Stimulated activated CD4-positive, alpha-beta T cell treated with anti-CD3 and anti-CD28 coated beads, TNF-alpha, amount 100 ng/mL, for 48 hours (primary cell): ENCODE measurements at places on chromosomes 6 and 20.

GRCh38 chr6:47360388-47360787, 50.7 kb upstream of the TNFRSF21 start:
- DNase-seq = no peak

- no peak for DNase-seq
Observed at GRCh38 chr6:153485072-153485471, 354.0 kb upstream of the RGS17 start.

DNA sequence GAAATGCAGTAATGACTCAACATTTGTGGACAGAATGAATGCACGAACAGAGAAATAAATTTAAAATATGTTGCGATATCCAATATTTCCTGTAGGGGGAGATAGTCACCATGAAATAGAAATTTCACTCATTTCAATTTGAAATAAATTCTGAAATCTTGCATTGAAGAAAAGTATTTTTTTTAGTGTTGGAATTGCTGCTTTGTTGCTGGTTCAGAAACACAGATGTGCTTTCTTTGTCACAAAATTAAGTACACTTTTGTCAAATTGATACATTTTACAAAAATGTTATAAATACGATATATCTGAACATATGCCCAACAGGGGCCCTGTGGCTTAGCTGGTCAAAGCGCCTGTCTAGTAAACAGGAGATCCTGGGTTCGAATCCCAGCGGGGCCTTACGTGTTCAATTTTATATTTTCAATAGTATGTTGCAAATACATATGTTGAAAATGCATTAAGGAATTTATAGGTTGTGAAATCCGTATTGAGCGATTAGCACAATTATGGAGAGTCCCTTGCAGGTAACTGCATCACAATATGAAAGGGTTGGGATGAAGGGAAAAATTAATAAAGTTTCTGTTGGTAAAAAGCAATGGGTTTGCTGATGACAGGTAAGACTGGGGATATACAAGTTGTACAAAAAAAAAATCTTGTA, 85.4 kb upstream of the PRSS16 start:
- DNase-seq = no peak

GRCh38 chr6:123333000-123333756, 303.6 kb downstream of the TRDN start:
- DNase-seq = no peak

- DNase-seq = no peak
Observed at GRCh38 chr6:144416244-144416643, 131.1 kb downstream of the UTRN start.

GRCh38 chr6:111210194-111210728, 123.0 kb downstream of the SLC16A10 start:
- DNase-seq = peak; percentile 27

- no peak for DNase-seq
Observed at GRCh38 chr6:4510317-4510716, 265.9 kb upstream of the CDYL start.

DNA sequence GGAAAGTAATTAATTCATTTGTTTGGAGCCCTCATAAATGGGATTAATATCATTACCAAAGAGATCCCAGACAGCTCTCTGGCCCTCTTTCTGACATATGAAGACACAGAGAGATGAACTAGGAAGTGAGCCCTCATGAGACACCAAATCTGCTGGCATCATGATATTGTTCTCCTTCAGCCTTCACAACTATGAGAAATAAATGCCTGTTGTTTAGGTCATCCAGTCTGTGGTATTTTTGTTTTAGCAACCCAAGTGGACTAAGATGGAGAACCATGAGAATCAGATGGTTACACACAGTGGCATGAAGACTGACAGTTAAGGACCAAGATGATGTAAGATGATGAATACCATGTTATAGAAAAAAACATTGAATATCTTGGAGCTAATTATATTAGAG, 16.9 kb upstream of the HBS1L start:
- no peak for DNase-seq

GRCh38 chr6:45728674-45729073, 287.0 kb downstream of the CLIC5 start:
- no peak for DNase-seq

DNA sequence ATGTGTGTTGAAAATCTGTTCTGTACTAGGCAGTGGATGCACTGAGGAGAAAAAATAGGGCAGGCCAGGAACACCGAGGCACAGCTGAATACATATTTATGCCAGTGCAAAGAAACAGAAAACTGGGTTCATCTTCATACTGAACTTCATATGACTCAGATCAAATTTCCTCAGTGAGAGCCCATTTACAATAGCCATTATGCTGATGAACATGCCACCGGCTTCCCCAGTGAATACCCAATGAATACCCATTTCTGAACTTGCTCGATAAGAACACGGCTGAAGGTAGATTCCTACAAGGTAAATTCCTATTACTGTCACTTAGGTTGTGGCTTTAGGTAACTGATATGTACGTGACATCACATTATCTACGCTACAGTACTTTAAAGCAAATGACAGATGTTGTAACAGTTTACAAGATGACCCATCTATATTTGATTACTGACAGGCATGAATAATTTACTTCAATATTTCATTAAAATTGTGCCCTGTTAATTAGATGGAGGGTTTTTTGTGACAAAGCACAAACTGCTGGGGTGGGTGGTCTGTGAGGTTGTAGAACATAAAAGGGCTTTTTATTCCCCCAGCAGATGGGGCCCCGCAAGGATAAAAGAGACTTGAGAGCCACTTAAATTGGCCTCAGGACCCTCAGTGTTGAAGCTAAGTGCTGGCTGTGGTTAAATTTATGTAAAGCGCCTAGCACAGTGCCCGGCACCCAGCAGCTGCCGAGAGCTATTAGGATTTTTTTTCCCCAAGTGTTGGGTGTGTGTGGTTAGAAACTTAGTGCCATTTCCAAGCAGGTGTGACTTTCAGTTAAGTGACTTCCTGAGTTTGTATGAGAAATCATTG, 264.5 kb downstream of the CD83 start:
- no peak for DNase-seq

DNA sequence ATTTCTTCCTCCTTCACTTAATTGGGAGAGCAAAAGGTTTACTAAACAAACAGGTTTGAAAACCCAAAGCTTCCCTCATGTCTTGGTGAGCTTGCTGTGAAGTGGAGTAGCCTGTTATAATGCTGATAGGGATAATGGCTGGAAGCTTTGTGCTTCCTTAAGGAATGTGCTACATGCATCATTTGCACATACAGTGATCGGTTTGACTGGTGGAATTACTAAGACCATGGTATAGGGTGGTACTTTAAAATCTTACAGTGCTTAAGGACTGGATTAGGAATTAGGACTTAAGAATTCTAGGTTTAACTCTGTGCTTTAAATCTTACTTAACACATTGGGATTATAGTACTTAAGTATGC, 75.7 kb downstream of the ARID1B start:
- DNase-seq = no peak

GRCh38 chr6:5120011-5120410, 34.9 kb downstream of the PPP1R3G start:
- DNase-seq = no peak

DNA sequence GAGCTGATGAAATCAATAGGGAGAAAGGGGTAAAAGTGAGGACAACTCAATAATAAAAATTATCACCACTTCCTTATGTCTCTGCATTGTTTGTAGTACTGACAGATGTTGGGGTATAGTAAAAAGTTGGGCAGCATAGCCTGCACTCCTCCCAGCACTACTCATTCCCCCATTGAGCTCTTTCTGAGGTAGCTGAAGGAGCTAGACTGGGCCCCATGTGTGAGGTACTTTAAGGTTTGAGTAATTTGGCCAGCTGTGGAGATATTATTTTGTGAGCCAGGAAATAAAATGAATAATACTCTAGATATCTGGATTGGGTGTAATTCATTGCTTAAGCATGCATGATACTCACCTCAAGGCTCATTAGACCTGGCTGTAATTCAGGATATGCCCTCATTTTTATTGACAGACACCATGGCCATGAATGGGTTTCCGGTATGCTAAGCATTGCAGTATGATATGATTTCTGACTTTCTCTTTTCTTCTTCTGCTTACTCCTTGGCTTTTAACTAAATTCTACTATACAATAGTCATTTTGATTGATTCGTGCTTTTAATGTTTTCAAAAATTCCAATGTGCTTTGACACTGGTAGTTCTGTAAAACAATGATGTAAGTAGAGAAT, 283.9 kb upstream of the RIMS1 start:
- DNase-seq = no peak

- DNase-seq = no peak
Observed at GRCh38 chr6:48916607-48917006, 546.4 kb downstream of the MMUT start.

DNA sequence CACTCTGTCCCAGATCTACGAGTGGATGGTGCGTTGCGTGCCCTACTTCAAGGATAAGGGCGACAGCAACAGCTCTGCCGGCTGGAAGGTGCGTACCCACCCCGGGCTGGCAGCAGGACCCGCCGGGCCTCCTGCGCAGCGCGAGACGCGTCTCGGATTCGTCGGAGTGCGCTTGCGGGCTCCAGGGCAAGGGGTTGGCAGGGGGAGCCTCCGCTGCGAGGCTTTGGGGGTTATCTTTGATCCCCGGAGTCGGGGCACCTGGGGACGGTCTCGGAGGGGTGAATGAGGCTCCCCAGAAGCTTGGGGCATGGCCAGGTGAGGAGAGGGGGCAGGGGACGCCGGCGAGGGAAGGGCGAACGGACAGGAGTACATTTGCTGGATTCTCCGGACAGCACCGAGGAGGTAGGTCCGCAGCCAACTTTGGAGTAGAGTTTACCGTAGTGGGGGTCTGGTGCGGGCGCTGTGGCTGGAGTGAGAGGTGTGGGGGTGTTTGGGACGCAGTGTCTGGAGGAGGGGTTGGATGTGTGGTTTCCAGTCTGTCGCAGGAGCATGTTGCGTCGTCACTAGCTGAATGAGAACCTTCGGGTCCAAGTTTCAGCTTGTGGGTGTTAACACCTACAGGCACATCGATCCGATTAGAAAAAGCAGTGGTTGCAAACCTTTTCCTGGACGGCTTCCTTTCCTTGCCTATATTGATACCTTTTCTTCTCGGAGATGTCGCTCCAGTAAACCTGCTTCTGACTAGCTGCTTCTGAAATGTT, 1.2 kb downstream of the FOXO3 start:
- DNase-seq = no peak

DNA sequence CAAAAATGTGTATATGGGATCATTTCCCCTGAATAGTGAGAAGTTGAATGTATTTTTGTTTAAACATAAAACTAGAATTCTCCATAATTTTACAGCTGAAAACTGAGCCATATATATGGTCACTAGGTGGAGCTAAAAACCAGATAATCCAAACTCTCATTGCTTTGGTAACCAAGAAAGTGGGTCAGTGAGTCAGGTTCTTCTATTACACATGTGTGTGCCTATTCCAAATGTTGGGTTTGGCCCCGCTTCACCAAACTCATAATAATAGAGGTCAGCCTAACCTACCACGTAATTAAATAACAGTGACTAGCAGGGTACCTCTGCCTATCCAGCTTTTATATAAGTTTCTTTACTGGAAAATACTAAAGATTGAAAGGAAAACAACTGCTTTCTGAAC, 19.3 kb upstream of the RNGTT start:
- DNase-seq = no peak

- no peak for DNase-seq
Observed at GRCh38 chr20:24097506-24098245, 109.1 kb upstream of the GGTLC1 start.

GRCh38 chr6:71043902-71044301, 87.0 kb upstream of the B3GAT2 start:
- DNase-seq = no peak

GRCh38 chr6:126091466-126091865, 105.1 kb downstream of the TRMT11 start:
- no peak for DNase-seq

DNA sequence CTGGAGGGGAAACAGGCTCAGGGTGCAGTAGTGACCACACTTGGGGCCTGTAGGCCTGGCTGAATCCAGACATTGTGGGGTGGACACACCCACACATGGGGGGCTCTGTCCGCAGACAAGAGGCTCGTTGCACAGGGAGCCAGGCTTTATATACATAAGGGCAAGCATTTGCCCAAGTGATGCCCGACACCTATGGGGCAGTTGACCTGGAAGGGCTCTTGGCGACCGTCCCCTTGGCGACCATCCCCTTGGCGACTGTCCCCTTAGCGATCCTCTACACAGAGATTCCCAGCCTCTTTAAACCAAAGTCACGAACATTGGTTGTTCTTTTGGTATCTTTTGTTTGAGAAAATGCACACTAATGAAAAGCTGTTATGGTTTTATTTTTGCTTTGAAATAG, 2.7 kb downstream of the TOX2 start:
- no peak for DNase-seq

DNA sequence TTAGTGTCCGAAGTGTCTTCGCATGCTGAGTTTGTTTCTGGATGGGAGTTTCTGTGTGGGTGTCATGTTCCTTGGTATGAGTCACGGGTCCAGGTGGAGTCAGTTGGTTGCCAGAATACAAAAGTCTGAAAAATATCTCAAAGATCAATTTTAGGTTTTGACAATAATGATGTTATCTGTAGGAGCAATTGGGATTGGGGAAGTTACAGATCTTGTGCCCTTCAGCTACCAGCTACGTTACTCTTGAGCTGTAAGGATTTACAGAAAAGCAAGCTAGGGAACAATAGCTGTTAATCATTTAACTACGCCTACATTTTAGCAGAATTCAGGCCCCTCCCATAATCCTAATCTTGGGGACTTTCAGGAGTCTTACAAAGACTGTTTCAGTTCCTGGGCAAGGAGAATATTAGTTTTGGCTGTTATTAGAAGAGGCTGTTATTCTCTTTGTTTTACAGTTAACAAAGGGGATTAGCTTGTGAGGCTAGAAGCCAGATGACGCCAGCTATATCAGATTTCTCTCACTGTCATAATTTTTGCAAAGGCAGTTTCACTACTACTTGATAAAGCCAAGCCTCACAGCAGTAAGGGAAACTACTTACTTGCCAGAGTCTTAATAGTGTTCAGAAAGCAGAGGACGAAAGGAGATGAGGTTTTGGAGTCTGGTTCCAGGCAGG, 15.4 kb upstream of the SLC22A16 start:
- DNase-seq = no peak

- DNase-seq = no peak
Observed at GRCh38 chr6:146550911-146551310, 7.3 kb downstream of the RAB32 start.

DNA sequence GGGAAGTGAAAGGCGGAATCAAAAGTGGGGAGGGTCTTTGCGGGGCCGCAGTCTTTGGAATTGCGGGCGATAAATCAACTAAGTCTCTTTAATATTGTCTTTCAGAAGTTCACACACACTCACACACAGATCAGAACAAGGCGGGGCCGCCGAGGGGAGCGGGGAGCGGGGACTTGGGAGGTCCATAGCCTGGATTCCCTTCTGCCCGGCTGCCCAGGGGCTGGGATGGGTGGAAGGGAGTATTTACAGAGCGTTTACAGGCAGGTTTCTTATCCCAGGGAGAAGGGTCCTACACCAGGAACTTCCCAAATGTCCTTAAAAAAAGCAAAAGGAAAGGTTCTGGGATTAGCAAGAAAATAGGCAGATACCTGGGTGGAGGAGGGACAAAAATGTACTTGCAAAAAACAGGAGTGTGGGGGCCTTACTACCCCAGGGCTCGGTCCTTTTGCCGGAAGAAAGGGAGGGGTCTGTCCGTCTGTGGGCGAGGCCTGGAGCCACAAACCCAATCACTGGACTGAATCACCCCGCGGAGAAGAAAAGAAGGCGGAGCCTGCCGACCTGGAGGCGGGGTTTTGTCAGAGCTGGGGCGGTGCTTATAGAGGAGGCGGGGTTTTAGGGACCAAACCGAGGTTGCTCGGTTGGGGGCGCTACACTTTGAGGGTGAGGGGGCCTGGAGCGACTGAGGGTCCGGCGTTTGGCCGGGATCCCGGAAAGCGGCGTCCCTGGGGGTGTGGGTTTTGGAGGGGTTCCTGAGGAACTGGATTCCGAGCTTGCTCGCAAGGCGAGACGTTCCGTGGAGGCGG, 3.2 kb downstream of the PRRT1 start:
- peak; percentile 47 for DNase-seq
